ENCODE measurements at places on chromosomes 2 and 18.

GRCh38 chr2:63865159-63865799 lies 23.6 kb downstream of the UGP2 start:
- no peak for DNase-seq

DNA sequence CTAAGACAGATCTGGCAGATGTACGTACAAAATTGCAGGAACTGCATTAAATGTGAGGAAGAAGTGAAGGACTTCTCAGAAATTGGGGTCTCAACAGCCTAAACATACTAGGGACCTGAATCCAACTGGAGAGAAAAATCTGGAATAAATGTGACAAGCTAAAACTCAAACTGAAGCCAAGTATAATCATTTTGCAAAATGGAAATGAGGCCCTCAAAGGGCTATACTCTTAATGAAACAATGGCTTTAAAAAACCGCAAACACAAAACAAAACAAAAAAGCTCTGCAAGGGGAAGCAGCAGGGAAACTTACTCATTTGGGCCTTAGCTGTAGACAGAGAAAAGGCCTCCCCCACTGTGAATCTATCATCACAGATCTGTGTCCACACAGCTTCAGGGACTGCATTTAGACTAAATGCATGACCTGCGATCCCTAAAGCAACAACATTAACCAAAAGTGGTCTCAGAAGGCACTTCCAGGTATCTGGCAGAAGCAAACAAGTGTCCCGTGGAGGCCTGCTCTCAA lies 63.2 kb downstream of the CCBE1 start:
- no peak for DNase-seq

DNA sequence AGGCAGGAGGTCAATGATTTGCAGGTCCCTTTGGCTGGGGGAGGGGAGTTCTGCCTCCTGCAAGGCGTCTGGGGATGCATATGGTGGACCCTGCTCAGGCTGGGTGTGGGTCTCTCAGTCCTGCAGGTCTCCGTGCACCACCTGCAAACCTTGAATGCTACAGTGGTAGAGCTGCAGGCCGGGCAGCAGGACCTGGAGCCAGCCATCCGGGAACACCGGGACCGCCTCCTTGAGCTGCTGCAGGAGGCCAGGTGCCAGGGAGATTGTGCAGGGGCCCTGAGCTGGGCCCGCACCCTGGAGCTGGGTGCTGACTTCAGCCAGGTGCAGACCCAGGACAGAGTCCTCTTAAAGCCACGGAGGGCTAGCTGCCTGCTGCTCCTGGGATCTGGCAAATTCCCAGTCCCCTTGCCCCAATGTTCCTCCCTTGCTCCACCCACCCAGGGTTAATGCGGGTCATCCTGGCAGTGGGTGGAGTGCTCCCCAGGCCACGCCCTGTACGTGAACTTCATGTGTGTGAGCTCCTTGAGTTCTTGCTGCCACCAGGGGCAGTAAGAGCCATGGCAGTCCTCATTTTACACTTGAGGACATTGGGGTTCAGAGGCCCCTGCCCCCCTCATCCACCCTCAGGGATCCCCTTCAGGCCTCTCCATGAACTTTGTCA lies 3.1 kb downstream of the PROM2 start:
- DNase-seq, result no peak

DNA sequence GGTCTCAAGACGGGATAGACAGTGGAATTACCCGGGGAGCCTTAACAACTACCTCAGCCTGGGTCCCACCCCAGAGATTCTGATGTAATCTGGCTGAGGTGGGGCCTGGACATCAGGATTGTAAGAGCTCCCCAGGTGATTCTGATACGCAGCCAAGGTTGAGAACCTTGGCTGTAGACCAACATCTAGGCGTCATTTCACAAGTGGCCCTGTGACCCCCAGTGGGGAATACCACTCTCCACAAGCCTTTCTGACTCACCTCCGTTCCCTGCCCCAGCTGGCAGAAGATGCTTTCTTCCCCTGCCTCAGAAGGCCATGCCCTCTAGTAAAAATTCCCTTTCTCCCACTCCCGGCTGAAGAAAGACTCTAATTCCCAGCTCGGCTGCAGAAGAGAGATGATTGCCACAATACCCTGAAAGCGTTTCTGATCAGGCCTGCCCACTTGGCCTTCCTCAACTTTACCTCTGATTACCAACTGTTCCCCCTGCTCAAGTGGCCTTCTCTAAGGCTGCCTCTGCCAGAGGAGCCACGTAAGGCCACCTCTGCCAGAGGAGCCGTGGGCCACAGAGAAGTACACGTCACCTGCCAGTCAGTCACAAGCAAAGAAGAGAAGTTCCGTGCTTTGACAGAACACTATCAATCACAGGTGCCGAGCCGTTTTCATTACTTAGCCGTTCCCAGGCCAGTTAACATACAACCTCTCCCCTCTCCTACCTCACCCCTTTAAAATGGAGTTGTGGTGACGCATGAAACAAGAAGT lies 116.8 kb upstream of the PKDCC start:
- DNase-seq, result no peak

- DNase-seq, result no peak
These were observed 652.7 kb upstream of the FANCL start for GRCh38 chr2:58893656-58894351.
